ENCODE measurements at places on chromosomes 6 and 20.

DNA sequence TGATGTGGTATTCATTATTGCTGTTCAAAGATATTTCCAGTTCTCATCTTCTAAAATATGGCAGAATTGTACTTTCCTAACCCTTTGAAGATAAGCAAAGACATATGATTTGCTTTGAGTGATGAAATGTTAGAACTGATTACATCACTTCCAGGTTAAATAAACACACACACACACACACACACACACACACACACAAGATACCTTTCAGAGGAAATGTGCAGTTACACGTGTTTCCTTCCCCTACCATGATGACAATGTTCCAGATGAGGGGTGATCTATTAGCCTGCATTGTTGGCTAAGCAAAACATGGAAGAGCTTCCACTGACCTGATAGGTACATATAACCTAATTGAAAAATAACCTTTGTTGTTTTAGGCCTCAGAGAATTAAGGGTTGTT is 11.7 kb upstream of the FRK start:
- no peak for DNase-seq

GRCh38 chr6:163719028-163719742 is 304.7 kb downstream of the QKI start:
- no peak for DNase-seq

DNA sequence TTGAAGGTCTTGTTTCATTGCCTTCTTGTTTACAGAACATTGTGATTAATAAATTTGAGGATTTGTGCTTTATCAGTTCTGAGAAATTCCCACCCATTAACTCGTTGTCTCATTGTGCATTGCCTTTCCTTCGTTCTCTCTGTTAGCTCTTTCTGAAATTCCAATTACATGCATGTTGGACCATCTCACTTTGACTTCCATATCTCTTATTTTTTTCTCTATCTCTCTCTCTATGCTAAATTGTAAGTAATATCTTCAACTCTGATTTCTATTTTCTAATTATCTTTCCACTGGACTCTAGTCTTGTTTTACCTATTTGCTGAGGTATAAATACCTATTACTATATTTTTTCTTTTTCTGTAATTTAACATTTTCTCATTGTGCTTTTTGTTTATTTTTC is 92.3 kb downstream of the SHLD1 start:
- no peak for DNase-seq

DNA sequence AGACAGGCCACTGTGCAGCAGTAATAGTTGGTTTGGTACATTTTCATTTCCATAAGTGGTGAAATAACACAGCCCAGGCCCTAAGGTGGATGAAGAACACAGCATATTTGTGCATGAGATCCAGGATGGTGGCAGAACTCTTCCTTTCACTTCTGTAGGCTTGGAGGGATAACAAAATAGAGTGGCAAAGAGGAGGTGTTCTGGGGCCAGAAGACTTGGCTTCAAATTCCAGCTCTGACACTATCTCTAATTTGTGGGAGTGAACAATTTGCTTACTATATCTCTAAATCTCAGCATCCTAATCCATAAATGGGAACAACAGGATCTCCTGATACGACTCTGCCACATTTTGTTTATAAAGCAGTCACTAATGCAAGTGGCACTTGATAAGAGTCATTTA is 111.7 kb upstream of the FAM184A start:
- DNase-seq: no peak

GRCh38 chr6:53111865-53112264 is 36.8 kb downstream of the GCM1 start:
- DNase-seq: no peak

DNA sequence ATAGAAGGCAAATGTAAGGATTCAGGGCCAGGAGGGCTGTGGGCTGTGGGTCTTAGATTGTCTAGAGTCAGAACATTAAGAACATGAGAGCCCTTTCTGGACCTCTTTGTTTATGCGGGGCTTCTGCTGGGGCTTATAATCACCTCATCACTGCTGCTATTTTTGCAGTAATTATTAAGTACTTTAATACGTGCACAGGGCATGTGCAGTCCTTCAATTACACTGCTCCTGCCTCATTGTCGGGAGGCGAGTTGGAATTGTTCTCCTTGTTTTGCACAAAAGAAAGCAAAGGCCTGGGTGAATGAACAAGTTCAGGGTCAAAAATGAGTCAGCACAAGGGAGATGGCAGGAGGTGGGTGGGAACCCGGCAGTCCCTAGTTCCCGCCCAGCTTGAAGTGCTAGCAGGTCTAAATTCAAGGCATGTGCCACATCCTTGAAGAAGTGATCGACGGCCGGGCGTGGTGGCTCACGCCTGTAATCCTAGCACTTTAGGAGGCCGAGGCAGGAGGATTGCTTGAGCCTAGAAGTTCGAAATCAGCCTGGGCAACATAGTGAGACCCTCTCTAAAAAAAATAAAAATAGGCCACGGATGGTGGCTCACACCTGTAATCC is 34.4 kb upstream of the PTPN1 start:
- no peak for DNase-seq

GRCh38 chr20:36277546-36277945 is 28.6 kb upstream of the DLGAP4 start:
- no peak for DNase-seq

DNA sequence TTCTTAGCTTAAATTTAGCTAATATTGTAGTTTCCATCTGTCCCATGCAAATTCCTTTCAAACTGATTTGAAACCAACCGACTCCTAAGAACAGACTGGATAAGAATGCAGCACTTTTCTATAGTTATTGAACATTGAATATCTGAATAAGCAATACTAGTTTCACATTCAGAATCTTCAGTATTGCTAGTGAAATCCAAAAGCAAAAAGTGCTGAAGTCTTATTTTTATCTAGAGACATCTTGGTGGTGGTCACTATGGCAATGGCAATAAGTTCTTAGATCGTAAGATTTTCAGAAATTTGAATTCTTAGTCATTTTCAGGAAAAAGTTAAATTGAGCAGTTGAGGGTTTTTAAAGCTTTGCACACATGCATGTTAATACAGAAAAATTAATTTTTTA is 2.7 kb downstream of the TFB1M start:
- DNase-seq: no peak

DNA sequence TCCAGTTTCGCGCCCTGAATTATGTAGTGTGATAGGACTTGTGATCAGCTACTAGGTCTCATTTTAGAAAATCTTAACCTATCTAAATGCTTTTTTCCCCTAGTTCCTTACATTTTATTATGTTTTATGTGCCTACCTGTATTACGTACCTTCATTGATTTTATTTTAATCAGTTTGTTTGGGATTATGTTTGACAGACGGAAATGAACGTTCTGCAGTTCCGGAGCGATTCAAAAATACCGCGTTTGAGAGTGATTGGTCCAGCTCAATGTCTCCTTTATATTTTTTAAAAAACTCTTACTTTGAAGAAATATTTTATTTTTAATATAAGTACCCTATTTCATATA is 114.3 kb upstream of the BTN3A2 start:
- DNase-seq: no peak

DNA sequence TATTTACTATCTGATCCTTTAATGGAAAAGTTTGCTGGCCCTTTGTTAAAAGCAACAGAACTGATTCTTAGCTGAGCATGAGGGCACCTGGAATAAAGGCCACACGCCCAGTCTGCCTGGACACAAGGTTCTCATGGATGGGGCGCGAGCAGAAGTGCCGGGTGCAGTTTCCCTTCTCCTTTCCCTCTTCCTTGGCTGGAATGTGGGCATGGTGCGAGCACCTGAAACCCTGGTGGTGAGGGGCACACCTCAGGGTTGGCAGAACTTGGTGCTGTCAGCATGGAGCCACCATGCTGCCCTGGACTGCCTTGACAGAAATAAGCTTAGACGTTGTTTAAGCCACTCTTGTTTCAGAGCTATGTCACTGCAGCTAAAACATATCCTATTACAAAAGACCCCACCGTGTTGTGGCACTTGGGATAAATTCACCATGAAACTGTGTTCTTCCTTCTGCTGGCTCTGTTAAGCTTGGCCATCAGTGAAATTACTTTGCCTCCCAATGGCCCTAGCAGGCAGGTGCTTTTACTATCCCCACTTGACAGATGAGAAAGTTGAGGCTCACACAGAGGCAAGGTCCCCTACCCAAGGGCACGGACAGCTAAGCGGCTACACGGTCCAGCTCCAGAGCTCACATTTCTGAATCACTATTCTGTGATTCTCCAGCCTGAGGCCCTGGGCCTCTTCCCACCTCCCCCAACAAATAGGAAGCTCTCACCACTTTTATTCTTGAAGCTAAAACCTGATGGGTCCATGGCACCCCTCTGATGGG is 115.9 kb downstream of the PREX1 start:
- no peak for DNase-seq

DNA sequence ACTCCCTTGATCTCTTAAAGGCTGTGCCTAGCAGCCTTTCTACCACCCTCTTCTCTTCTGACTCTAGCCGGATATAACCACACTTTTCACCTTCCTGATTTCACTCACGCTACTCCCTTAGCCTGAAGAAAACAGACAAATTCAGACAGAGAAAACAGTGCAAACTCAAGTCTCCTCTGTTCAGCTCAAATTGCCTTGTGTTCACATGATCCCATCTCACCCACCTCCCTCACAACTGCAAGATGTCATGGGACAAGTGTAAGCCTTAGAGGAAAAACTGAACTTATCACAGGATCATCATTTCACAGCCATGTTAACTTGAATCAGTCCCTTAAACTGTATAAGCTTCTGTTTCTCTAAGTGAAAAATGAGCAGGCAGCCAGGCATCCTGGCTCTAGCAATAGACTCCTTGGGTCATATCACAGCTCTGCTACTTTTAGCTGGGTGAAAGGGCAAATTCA is 66.5 kb upstream of the TENT5A start:
- DNase-seq: no peak

DNA sequence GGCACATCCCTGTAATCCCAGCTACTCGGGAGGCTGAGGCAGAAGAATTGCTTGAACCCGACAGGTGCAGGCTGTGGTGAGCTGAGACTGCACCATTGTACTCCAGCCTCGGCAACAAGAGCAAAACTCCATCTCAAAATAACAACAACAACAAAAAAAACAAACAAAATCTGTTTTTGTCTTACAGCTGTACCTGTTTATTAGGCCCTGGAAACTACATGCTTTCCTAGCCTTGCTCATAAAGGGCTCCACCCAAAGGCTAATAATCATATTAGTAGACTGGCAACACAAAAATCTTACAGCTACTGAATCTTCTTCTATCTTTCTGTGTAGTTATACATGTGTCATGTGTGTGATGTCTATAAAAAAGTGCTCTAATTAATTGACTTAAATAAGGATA is 503.9 kb upstream of the EYS start:
- no peak for DNase-seq

- DNase-seq: no peak
Observed at GRCh38 chr6:23277521-23278179, 708.3 kb downstream of the HDGFL1 start.

GRCh38 chr6:130134582-130134981 is 88.2 kb downstream of the SAMD3 start:
- no peak for DNase-seq

GRCh38 chr6:116217069-116217468 is 36.8 kb downstream of the TSPYL4 start:
- DNase-seq: no peak

DNA sequence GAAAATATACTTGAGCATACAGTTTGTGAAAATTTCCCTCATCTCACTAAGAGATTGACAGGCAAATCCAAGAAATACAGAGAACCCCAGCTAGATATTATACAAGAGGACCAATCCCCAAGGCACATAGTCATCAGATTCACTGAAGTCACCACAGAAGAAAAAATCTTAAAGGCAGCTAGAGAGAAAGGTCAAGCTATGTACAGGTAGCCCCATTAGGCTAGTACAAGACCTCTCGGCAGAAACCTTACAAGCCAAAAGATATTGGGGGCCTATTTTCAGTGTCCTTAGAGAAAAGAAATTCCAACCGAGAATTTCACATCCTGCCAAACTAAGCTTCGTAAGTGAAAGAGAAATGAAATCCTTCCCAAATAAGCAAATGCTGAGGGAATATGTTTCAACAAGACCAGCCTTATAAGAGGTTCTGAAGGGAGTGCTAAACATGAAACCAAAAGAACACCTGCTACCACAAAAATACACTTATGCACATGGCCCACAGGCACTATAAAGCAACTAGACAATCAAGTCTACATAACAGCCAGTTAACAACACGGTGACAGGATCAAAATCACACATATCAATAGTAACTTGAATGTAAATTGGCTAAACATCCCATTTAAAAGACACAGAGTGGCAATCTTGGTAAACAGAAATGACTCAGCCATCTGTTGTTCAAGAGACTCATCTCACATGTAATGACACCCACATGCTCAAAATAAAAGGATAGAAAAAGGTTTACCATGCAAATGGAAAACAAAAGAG is 96.3 kb downstream of the FHL5 start:
- no peak for DNase-seq

DNA sequence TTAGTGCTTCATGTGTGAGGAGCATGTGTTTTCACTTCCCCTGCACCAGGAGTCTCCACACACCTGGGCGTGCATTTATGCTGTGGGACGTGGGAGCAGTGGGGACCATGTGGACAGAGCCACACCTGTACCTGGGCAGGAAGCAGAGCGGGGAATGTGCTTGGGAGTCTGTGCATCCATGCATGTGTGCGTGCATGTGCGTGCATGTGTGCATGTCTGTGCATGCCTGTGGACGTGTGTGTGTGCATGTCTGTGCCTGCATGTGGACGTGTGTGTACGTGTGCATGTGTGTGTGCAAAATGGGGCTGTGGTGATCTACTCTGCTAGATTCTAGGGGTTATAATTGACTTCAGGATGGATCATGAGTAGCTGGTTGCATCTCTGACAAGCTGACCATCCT is 224.0 kb upstream of the GMDS start:
- DNase-seq: no peak

- DNase-seq: no peak
Observed at GRCh38 chr6:111949546-111949945, 76.3 kb upstream of the FYN start.

- DNase-seq: no peak
Observed at GRCh38 chr6:163773646-163774045, 359.1 kb downstream of the QKI start.

All from AG09319 (cell line).